NCI-H774 (cell line): ENCODE measurements at places on chromosomes 5 and 9.

DNA sequence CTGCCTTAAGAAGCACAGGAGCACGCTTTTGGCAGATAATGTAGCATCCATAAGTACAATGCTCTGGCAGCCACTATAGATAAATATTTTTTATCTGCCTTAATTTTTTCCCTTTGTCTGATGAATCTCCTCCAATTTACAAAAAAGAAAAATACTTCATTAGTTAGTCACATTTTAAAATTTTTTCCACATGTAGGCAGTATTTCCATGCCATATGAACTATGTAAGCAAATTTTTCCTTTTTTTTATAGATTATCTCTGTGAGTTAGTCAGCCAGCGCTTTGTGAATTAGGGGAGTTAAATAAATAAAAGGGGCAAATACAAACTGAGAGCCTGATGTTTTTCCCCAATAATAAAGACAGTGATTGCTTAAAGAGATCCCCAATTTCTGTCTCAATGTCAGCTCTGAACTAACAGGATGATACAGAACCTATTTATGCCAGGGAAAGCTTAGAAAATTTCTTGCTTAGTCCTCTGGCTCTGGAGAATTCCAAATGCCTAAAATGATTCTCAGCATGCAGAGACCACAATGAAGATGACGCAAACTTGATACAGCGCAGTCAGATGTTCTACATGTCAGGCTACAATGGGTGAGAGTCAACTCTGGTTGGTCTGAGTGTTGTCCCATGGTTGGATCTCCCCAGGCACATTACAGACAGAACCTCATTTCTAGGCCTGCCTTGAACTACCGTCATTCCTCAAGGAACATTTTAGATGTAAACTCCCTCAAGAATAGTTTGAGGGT lies 390.4 kb upstream of the CDH6 start:
- no peak for DNase-seq

DNA sequence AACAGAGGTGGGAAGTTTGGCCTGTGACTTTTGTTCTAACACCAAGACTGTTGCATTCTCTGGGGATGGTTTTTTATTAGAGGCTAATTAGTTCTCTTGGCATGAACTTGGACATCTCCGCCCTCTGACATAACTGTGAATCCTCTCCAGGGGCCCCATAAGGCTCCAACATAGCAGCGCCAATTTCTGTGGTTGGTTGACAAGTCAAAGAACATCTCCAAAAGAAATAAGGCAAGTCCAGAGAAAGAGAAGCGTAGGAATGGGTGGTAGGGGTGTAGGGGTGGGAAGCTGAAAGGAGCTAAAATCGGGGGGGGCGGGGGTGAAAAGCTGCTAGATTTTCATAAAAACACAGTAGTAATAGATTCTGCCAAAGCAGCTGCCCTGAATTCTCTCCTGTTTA lies 81.0 kb upstream of the DAB2 start:
- no peak for DNase-seq

- no peak for DNase-seq
These were observed 70.4 kb downstream of the CRB2 start for GRCh38 chr9:123426406-123426805.

GRCh38 chr9:38017885-38018186 lies 51.2 kb downstream of the SHB start:
- no peak for DNase-seq

- DNase-seq = no peak
These were observed 203.2 kb downstream of the TLR4 start for GRCh38 chr9:117907420-117907819.

DNA sequence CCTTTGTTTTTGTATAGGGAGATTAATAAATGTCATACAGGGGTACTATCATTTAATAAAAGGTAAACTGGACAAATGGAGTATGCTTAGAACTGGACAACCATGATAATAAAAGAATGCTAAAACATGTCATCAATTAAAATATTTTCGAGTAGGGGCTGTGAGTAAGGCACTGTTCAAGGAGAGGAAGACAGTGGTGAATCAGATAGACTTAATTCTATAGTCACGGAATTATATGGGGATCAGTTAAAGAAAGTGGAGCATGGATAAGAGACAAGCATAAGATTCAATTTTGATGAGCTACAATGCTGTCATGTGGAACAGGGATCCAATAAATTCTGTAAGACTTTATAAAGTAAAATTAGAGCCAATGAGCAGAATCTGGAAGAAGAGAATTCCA lies 104.5 kb downstream of the HMHB1 start:
- no peak for DNase-seq

DNA sequence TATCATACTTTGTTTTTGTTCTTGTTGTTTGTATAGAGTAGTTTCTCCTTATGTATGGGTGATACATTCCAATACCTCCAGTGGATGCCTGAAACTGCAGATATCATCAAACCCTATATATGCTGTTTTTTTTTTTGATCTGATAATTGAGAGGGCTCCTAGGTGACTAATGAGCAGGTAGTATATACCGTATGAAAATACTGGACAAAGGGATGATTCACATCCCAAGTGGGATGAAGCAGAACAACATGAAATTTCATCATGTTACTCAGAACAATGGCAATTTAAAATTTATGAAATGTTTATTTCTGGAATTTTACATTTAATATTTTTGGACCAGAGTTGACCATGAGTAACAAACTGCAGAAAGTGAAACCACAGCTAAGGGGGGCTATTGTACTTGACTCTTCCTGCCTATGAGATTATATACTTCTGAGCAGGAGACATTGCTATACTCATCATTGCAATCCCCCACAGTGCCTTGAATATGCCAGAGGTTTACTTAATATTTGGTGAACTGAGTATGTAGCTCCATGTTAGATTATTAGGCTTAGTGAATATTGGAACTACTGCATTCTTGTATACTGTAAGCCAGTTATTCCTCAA lies 258.7 kb upstream of the FBXL7 start:
- DNase-seq = no peak

GRCh38 chr5:163861670-163862069 lies 356.3 kb downstream of the MAT2B start:
- no peak for DNase-seq

DNA sequence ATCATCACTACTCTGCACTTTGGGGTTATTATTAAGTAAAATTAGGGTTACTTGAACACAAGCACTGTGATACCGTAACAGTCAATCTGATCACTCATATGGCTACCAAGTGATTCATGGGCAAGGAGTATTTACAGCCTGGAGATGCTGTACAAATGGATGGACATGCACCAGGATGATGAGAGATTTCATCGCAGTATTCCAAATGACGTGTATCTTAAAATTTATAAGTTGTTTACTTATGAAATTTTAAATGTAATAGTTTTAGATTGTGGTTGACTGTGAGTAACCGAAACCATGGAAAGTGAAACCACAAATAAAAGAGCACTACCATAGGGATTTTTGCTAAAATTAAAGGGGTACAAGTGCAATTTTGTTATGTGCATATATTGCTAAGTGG lies 462.2 kb upstream of the PTGER4 start:
- no peak for DNase-seq

GRCh38 chr5:176722757-176723156 lies 75.5 kb downstream of the TSPAN17 start:
- no peak for DNase-seq

DNA sequence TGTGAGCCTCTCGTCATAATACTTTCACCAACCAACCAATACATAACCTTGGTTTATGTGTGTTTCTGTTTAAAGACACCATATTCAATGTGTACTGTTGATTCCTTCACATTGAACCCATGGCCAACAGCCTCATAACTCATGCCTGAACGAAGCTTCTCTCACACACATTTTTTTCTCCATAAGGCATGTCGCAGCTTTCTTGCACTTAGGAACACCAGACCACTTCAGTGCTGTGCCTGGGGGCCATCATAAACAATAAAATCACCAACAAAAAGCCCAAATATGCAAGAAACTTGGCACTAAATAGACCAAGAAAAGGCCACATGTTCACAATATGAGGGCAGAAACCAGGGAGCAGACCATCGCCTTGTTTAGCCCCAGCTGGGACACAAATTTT lies 192.2 kb downstream of the ROR2 start:
- no peak for DNase-seq

DNA sequence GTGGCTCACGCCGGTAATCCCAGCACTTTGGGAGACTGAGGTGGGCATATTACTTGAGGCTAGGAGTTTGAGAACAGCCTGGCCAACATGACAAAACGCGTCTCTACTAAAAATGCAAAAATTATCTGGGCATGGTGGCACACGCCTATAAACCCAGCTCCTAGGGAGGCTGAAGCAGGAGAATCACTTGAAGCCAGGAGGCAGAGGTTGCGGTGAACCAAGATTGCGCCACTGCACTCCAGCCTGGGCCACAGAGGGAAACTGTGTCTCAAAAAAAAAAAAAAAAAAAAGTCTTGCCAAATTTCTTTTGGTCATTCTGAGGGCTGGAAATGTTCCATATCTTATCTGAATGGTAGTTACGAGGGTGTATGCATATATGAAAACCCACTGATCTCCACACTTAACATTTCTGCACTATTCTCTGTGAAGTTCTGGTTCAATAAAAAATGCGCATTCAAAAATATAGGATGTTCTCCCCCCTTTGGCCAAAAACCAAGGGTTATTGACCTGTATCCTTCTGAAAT lies 13.5 kb upstream of the NIPAL4 start:
- DNase-seq = no peak

- peak; percentile 46 for DNase-seq
These were observed 357.5 kb downstream of the TAF11L14 start for GRCh38 chr5:17991775-17992174.

DNA sequence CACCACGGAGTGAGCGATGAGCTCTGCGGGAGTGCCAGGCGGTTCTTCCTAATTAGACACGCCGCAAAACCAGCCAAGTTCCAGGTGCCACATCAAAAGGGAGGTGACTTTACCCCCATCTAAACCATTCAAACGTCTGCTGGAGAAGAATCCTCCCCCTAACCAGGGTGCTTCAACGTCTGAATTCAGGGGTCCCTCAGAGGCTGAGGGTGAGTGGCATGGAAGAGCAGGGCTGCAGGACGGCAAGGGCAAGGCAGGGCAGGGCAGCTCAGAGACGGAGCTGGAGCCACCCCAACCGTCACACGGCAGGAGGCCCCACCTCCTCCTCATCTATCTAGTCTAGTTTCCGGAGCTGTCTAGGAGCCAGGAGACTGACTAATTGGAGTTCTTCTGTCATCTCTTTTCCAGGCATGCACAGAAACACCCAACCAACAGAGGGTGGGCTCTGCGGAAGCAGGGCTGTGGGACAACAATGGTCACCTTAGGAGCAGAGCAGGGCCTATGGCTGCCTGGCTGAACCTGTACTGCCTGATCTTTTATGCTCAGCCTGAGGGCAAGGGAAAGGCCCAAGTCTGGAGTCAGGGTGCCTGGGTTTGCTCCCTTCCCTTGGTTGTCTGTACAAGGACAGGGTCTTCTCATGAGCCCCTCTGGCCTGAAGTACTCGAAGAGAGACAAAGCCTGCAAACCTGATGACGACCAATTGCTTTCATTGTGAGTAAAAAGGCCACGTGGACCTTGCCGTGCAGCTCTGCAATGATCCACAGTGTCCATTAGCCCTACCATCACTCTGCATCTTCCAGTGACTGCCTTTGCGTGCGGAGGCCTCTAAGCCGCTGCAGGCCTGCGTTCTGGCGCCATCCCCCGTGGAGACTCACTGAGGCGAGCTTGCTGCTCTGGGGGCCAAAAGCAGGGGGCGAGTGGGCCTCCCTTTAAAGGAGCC lies 81.0 kb upstream of the SLC25A51 start:
- peak; percentile 52 for DNase-seq

- no peak for DNase-seq
These were observed 1.7 kb downstream of the FCN2 start for GRCh38 chr9:134882204-134882785.

DNA sequence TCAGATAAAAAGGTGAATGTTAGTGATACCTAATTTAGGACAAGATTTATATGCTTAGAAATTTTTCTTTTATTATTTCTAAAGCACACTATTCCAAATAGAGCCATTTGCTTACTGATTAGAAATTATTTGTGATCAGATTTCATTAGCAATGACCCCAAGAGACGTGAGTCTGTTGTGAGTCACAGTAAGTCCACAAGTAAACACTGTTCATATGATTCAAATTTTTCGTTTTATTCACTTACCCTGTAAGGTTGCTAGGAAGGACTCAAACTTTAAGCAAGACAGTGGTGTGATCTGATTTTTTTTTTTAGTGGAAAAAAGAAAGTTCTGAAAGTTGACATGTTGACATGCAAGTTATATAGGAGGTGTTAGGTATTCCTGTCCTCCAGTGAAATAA lies 1.2 kb downstream of the CARD6 start:
- DNase-seq = no peak

- peak; percentile 12 for DNase-seq
These were observed 135.4 kb downstream of the ISL1 start for GRCh38 chr5:51518607-51519006.

GRCh38 chr9:96185518-96186156 lies 116.3 kb downstream of the HSD17B3 start:
- no peak for DNase-seq
